ENCODE measurements at places on chromosomes 12 and 14. TPM values are rescaled to one million over a fixed set of nuclear protein-coding genes. Genes with fewer than 3 reads are reported as not detected.

ACTN1 gene
- total RNA-seq, result 30.3 TPM

FAM186B gene
- 0.18 TPM for total RNA-seq

TAMALIN gene
- 17.1 TPM for total RNA-seq

CAPZA3 gene
- total RNA-seq, result not detected

PLEKHG7 gene
- 0.18 TPM for total RNA-seq

ARHGAP9 gene
- total RNA-seq, result 3.6 TPM

NINJ2 gene
- 3.2 TPM for total RNA-seq

NFATC4 gene
- 54.5 TPM for total RNA-seq

KRT75 gene
- not detected for total RNA-seq

All from muscle of leg (tissue), 16 donors.